ENCODE measurements at places on chromosomes 4 and X.

DNA sequence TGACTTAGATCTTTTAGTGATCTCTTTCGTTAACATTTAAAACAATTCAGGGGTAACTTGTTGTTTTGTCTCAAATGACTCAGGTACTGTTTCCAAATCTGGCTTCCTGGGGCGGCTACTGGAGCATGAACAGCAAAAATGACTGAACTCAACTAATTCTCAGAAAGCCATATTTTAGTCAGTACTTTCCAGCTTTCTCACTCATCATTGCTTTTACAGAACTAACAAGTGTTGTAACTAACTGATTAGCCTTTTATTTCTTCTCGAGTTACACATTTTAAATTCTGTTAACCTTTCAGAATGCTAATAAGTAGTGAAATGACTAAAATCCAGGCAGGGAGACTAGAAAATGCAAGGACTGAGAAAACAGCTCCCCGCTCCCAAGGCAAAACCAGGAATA lies 55.3 kb downstream of the JADE3 start:
- DNase-seq = no peak

- DNase-seq = no peak
Measured at GRCh38 chr4:159398236-159398638, 295.4 kb downstream of the RAPGEF2 start.

- DNase-seq = no peak
Measured at GRCh38 chrX:68146054-68146453, 287.2 kb downstream of the OPHN1 start.

DNA sequence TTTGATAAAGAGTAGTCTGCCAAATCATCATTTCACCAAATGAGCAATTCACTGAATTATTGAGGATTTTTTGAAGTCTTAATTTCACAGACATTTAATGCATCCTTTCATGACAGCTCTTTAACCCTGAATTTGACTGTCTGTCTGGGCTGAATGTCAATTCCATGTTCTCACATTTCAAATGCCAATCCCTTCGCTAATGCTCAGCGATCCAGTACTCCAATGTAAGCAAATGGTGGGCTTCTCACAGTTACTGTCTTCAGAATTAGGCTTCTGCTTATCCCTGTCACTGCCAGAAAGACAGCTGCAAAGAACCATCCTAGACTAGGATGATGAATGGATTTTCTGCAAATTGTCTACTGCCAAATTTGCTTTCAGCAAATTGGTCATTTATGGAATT lies 36.2 kb upstream of the USP38 start:
- DNase-seq = no peak

- no peak for DNase-seq
Measured at GRCh38 chrX:56728321-56728720, 722 bp upstream of the NBDY start.

DNA sequence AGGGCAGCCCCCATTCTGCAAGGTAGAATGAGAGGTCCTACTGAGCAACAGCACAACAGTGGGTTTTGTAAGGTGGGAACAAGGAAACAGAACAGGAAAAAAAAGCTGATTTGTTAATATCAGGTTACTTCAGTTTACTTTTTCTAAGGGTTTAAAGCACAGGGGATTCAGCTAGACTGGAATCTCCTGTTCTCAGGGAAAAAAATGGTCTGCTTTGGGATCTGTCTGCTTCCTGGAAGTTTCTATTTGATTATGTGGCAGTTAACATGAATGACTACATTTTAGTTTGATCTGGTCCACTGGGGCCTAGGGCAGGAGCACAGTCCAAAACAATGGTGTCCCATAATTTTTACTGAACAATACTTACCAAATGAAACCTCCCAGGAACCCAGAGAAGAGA lies 104.6 kb downstream of the FBXW7 start:
- DNase-seq = no peak

GRCh38 chrX:123088331-123088730 lies 95.7 kb upstream of the GRIA3 start:
- DNase-seq = no peak

- DNase-seq = no peak
Measured at GRCh38 chr4:183999435-183999834, 94.3 kb downstream of the STOX2 start.

DNA sequence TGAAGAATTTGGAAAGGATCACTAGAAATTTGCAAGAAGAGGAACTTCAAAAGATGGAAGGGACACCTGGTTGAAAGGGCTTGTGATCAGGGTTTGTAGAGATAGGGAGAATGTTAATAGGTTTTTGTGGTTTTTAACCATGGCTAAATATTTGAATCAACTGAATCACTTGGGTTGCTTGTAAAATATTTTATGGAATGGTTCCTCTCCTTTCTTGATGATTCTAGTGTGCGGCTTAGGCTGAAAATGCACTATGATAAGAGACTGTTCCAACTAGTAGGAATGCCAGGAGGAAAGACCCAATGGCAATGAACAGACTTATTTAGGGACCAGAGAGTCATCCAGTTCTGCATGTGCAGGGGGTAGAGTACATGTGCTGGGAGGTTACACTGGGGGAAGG lies 408.2 kb downstream of the ARHGAP24 start:
- DNase-seq = no peak

GRCh38 chr4:79798047-79798446 lies 275.0 kb downstream of the ANTXR2 start:
- no peak for DNase-seq

DNA sequence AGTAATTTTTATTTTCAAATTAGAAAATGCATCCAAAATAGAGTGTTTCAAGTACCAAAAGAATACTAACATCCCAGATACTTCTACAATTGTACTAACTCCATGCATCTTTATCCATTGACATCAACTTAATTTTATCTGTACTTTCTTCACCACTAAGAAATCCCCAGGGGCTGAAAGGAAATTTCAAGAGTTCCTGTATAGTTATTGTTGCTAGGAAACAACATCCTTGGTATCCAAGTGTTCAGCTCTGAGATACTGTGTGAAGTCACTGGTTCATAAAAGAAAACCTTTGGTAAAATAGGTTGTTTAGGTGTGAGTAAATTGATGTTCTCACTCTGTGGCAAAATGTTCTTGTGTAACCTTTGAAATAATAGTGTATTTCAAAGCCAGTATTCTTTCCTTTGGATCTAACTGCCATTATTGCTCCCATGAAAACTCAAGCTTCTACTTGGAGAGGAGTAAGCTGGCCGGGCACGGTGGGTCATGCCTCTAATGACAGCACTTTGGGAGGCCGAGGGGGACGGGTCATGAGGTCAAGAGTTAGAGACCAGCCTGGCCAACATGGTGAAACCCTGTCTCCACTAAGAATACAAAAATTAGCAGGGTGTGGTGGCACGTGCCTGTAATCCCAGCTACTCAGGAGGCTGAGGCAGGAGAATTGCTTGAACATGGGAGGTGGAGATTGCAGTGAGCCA lies 72.9 kb downstream of the COMMD8 start:
- no peak for DNase-seq

GRCh38 chrX:14697451-14697850 lies 168.1 kb downstream of the GLRA2 start:
- peak; percentile 9 for DNase-seq

DNA sequence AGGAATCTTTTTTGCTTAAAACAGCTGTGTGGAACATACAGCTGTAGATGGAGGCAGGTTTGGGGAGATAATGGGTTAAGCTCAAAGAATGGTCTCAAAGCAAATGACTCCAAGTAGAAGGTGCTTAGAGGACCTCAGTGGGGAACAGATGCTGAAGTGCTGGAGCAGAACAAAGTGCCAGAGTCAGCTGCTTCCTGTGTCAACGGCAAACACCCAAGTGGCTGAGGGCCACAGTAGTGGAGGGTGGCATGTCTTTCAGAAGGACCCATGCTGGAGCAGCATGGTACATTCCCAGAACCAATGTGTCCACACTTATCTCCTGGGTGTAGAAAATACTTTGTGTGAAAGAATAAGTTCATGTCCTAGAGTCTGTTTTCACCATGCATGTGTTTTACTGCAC lies 197.5 kb downstream of the CCNG2 start:
- no peak for DNase-seq

DNA sequence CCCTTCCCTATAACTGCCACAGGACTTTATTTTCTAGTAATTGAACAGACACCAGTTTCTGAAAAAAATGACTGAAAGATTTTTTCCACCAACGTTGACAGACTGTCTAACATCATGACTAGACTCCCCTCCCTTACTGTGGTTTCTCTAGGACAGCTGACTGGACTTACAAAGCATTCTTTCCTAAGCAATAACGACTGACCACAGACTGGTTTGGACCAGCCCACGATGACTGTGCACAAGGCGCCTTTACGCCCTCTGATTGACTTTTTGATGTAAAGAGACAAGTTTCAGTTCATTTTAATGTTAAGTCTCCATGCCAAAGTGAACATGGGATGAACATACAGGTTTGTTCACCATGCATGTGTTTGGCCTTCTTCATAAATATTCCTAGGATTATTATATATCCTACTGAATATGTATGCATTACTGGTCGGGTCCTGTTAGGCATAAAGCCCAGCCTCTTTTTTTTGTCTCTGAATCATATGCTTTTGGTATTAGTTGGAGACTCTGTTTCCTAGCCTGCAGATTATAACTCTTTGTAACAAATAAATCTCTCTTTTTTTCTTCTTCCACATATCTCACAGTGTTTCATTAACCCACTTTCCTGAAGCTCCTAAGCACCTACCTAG lies 50.5 kb upstream of the UGT2B4 start:
- DNase-seq = no peak

DNA sequence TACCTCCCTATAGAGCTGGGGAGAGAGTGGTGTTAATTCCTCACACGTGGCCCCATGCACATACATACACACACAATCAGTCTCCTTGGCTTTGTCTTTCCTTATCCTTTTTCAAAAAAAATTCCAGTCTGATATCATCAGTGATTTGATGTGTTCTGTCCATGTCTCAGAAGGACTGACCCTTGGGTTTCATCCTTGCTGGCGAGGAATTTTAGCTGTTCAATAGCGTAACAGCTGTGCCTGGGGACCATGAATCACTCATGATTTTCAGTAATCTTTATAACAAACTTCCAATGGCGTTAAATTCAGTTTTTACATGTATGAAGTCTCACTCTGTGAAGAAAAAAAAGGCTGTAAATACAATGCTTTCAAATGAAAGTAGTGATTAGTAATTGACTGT lies 204.6 kb downstream of the RBMX2 start:
- DNase-seq = no peak

DNA sequence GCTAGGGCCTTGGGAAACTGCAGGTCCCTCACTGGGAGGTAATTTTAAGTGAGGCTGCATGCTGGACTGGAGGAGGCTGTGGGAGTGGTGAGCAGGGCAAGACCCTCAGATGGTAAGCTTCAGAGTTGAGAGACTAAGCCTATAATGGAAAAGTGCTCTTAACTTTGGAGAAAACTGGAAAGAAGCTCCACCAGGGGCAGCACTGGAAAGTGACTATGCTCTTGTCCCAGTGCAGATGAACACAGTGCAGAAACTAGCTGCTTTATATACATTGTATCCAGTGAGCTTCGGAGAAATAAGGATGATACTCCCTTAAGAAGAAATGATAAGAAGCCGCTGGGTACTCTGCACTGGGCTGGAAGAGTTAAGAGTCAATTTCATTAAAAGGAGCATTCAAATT lies 3.2 kb upstream of the MAGEB2 start:
- no peak for DNase-seq

- DNase-seq = no peak
Measured at GRCh38 chrX:38500141-38500540, 61.2 kb upstream of the TSPAN7 start.

GRCh38 chr4:102451266-102451665 lies 49.9 kb upstream of the NFKB1 start:
- DNase-seq = no peak

DNA sequence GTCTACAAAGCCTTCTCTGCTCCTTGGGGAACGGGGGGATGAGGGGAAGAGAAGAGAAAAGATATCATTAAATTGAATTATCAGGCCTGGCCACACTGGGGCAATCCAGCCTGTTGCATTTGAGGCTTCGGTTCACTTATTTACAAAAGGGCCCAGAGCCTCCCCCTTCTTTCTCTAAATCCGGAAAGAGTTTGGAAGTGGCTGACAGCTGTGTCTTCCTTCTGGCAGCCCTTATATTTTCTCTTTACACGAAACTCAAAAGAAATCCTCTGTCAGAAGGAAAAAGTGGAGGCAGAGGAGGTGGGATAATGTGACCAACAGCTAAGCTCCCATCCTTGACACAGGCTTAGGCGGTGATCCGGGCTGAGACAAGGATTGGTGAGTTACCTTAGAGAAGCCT lies 158.3 kb upstream of the TAPT1 start:
- no peak for DNase-seq
